ENCODE measurements at places on chromosomes 5 and 9.

GRCh38 chr5:82519558-82519957 lies 241.4 kb upstream of the RPS23 start:
- DNase-seq, result no peak

GRCh38 chr9:5493679-5494511 lies 16.4 kb upstream of the PDCD1LG2 start:
- no peak for DNase-seq

DNA sequence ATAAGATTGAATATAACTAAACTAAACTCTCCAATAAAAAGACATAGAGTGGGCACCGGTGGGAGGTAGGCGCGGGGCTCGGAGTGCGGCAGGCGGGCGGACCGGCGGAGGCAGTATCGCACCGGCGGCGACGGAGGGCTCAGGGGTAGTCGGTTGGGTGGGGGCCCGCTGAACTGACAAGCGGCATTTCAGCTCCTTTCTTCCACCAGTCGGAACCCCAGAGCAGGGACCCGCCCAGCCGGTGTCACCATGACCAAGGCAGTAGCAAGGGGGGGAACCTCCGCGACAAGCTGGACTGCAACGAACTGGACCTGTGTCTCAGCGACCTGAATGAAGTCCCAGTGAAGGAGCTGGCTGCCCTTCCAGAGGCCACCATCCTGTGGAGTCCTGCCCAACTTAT lies 156.7 kb downstream of the HINT1 start:
- no peak for DNase-seq

DNA sequence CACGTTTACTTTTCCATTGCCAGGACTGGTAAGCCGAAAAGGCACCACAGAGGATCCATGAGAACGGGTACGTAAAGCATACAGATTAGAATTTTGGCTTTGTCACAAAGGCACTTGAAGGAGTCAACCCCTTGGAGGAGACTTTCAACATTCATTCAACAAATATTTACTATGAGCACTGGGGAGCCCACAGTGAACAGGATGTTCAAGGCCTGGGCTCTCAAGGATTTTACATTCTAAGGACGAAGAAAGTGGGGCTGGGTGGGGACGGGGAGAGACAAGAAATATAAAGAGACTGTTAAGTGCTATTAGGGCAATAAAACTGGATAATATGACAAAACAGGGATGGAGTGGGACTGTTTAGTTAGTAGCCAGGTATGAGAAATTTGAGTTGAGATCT lies 66.0 kb downstream of the KLF4 start:
- DNase-seq, result no peak

Data from NCI-H524 (cell line).